ENCODE measurements at places on chromosomes 13 and 19.

GRCh38 chr19:45339629-45340028, 921 bp upstream of the KLC3 start:
- DNase-seq: no peak

- DNase-seq: no peak
Measured at GRCh38 chr13:59672445-59672844, 491.3 kb downstream of the DIAPH3 start.

GRCh38 chr19:3184847-3185460, 776 bp upstream of the NCLN start:
- peak; percentile 75 for DNase-seq

- DNase-seq: no peak
Measured at GRCh38 chr13:39023316-39023715, 14.6 kb downstream of the PROSER1 start.

- no peak for DNase-seq
Measured at GRCh38 chr19:51615991-51616390, 14.2 kb downstream of the SIGLEC5 start.

DNA sequence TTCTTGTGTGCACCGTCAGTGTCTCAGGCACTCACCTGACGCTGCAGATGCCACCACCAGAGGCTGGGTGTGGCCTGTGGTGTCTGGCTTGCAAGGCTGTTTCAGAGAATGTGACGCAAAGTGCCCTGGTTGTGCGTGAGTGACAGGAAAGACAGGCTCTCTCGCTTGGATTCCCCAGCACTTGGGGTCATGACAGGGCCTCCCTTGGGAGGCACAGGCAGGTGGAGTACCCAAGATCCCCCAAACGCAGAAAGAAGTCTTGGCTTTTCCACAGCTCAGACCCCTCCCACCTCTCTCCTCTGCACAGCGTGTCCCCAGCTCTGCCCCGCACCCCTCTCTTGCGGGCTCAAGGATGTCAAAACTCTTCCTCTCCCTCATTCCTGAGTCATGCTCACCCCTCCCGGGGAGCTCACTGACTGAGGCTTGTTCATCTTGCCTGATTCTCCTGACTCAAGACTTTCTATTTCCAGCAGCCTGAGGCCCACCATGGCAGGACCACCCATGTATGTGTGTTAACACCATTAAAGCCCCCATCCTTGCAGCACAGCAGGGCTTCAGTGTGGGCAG, 21.0 kb downstream of the DHX34 start:
- peak; percentile 74 for DNase-seq

- DNase-seq: no peak
Measured at GRCh38 chr13:21121616-21122015, 54.7 kb downstream of the SKA3 start.

DNA sequence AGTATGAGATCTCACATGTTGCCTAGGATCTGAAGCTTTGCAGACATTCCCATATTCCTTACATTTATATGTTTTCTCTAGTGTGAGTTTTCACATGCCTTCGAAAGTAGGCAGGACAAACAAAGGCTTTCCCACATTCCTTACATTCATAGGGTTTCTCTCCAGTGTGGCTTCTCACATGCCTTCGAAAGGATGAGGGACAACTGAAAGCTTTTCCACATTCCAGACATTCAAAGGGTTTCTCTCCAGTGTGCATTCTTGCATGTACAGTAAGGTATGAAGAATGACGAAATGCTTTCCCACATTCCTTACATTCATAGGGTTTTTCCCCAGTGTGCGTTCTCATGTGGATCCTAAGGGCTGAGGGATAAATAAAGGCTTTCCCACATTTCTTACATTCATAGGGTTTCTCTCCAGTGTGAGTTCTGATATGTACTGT, 14.2 kb downstream of the ZNF699 start:
- no peak for DNase-seq

- DNase-seq: no peak
Measured at GRCh38 chr13:78370231-78370630, 233.1 kb downstream of the POU4F1 start.

DNA sequence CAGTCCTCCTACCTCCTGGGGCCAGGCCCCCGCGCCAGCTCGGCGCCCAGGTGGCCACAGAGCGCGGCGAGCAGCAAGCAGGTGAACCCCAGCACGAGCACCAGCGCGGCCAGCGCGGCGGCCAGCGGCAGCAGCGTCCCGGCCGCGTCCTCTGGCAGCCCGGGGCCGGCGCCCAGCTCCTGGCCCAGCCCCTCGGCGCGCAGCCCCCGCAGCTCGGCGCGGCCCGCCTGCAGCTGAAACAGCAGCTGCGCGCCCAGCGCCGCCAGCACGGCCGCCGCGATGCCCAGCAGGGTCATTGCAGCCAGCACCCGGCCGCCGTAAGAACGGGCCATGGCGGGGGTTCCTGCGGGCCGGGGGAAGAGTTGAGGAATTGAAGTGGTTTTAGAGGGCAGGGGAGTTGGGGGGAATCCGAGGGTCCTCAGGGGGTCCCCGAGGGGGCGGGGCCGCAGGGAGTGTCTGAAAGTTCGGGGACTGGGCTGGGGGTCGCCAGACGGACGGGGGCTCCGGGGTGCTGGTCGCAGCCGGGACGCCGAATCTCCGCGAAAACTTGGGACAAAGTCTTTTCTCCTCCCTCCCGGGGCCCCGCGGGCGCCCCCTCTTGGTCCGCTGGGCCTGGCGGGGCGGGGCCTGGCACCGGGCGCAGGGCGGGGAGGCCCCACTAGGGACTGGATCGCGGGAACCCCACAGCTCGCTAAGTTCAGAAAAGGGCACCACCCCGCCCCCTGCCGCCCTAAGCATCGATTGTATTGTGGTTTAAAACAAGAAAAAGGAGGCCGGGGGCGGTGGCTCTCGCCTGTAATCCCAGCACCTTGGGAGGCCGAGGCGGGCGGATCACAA, at the start of gene TMEM221:
TSS of gene TMEM221 (minus strand) at position 538 of the 837 bp plus-strand sequence. CDS start at position 332, 206 bp downstream.
- DNase-seq: no peak

- DNase-seq: no peak
Measured at GRCh38 chr19:2150794-2151338, 500 bp downstream of the AP3D1 start.

GRCh38 chr19:6464070-6464873, at the start of gene CRB3:
CRB3 (plus strand) TSS chr19:6464271; CDS start chr19:6464702, 431 bp downstream.
- no peak for DNase-seq

- DNase-seq: no peak
Measured at GRCh38 chr19:40376286-40376862, 13.6 kb downstream of the HIPK4 start.

- no peak for DNase-seq
Measured at GRCh38 chr13:43019811-43020210, 3.6 kb upstream of the DNAJC15 start.

GRCh38 chr13:33723365-33723764, 94.6 kb upstream of the RFC3 start:
- no peak for DNase-seq

GRCh38 chr19:2653710-2654707, 48.5 kb downstream of the GNG7 start:
- DNase-seq: no peak

DNA sequence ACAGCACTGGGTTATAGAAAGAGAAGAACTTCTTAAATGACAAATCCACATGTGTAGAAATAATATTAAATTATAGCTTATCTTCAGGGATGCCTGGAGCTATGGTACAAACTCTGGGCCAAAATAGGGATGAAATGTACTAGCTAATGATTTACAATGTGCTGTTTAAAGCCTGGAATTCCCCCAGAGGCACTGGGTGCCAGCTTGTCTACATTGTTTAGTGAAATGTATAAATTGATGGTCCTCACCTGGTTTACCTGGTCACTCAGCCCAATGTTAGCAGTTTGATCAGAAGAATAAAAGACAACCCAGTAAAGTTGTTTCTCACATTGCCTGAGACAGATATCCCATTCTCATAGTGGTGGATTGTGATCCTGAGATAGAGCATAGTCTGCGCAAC, 597.2 kb downstream of the DIAPH3 start:
- DNase-seq: no peak

- no peak for DNase-seq
Measured at GRCh38 chr19:5676772-5677105, 3.6 kb downstream of the MICOS13 start.

- DNase-seq: no peak
Measured at GRCh38 chr19:53290758-53291549, 23.4 kb upstream of the VN1R4 start.

- no peak for DNase-seq
Measured at GRCh38 chr19:51012661-51013190, 6.8 kb downstream of the KLK10 start.

GRCh38 chr19:29664753-29665214, 477 bp upstream of the PLEKHF1 start:
- DNase-seq: no peak

DNA sequence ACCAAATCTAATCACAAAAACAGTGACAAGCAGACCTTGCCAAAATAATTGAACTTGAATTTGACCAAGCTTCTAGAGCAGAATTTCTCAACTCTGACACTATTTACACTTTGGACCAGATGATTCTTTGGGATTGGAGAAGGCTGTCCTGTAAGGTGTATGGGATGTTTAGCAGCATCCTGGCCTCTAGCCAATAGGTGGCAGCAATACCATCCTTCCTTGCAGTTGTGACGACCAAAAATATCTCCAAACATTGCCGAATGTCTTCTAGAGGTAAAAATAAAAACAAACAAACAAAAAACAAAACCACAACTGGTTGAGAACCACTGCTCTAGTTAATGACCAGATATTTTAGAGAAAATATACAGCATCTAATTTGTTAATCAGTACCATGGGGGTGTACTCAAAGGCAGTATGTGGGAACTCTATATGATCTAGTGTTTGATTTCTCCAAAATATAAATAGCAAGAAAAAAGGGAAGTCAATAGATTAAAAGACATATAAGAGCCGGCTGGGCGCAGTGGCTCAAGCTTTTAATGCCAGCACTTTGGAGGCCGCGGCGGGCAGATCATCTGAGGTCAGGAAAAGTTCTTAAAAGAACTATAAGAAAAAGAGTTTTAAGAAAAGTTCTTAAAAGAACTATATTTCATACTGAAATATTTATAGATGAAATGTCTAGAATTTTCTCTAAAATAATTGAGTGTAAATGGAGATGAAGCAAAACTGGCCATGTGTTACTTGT, 60.9 kb upstream of the ZNF527 start:
- no peak for DNase-seq

DNA sequence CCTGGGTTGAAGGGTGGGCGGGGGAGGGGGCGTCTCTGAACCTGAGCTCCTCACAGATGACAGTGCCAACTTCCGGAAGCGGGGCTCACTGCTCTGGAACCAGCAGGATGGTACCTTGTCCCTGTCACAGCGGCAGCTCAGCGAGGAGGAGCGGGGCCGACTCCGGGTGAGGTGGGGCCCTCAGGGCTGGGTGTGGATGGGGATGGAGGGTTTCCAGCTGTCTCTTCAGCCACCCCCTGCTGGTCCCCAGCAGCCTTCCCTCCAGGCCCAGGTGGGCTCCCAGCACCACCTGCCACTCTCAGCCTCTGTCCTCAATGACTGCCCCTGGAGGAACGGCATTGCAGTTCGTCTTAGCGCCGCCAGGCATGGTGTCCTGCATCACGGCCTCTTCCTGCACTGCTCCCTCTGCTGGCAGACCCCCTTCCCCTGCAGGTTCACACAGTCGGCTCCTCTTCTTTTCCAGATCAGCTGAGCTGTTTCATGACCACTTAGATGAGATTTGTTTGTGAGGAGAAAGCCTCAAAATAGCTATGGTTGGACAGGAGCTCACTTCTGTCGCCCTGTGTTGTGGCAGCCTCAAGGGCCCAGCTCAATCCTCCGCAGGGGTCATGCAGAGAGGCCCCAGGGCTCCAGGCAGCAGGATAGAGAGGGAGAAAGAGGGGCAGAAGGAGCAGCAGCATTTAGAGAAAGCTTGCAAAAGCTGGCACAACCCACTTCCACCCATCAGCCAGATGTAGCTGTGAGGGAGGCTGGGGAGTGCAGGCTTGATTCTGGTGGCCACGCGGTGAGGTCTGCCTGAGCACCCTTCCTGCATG, 2.5 kb upstream of the GARIN5A start:
- DNase-seq: peak; percentile 38

DNA sequence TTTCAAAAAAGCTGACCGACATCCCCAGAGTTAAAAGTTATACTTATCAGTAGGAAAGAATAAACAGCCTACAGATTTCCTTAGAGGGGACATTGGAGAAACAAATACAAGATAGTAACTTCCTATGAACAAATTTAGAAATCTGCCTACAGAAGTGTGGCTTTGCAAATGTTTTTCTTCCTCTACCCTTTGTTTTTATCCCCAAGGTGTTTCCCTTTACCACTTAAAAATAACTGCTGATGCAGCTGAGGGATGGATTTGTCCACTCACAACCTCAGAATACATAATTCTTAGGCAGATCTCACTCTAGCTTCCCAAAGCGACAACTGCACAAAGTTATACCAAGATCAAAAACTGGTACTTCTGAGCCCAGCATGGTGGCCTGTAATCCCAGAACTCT, 20.9 kb downstream of the MED4 start:
- no peak for DNase-seq

DNA sequence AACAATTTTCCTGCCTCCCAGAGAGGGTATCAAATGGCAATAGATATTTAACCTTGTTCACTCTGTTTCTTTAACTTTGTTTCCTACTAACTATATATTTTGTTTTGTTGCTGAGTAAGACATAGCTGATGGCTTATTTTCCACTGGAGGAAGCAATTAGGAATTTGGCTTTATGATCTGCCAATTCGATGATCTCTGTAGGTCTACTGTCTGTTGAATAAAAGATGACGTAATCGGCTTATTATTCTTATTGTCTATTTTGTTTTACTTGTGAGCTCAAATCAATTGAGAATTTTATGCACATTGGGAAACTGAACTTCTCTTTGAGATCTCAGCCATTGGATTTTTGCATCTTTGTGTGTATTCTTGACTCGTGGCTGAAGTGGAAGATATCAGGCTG, 862.6 kb downstream of the EFNB2 start:
- no peak for DNase-seq

- DNase-seq: no peak
Measured at GRCh38 chr19:28332351-28332750, 880.6 kb downstream of the UQCRFS1 start.

GRCh38 chr13:111552891-111553655, 232.6 kb downstream of the TEX29 start:
- no peak for DNase-seq

DNA sequence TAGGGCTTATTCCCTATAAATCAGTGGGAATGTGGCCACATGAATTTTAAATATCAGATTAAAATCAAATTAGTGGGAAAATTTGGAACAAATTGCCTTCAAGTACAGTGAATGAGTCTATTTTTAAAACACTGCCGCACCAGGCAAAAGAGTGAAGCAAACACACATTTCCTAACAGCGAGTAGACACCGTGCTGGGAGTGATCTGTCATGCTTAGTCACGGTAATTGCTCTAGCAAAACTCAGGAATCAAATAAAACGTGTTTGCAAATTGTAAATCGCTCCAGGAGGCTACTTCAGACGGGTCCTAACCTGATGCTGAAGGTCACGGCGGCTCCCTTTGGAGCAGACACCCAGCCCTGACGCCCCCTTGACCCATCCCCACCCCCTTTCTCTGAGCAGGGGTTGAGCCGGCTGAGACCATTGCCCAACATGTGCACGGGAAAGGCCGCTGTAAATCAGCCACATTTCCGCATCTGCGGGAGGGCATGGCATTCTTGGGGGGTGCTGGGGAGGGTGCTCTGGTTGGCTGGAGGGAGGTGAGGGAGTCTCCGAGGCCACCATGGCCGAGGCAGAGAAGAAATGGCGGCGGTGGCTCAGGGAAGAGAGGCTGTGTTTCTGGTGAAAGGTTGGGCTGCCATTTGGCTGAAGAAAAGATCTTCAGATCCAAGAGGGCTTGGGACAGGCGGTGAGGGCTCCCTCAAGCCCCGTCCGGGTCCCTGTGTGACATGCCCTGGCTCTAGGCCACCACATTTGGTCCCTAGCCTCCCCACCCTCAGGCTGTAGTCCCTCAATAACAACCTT, 8.9 kb downstream of the CEBPA start:
- DNase-seq: peak; percentile 59
